Stimulated activated CD4-positive, alpha-beta T cell treated with anti-CD3 and anti-CD28 coated beads, Interleukin-1b, Interleukin-23, amount 100 ng/mL, for 1 hour (primary cell): ENCODE measurements at places on chromosomes 13 and 19.

GRCh38 chr13:81872581-81872980 is 1531.7 kb upstream of the SPRY2 start:
- DNase-seq = no peak

GRCh38 chr19:43618921-43619261 is 538 bp downstream of the ZNF428 start:
- no peak for DNase-seq

DNA sequence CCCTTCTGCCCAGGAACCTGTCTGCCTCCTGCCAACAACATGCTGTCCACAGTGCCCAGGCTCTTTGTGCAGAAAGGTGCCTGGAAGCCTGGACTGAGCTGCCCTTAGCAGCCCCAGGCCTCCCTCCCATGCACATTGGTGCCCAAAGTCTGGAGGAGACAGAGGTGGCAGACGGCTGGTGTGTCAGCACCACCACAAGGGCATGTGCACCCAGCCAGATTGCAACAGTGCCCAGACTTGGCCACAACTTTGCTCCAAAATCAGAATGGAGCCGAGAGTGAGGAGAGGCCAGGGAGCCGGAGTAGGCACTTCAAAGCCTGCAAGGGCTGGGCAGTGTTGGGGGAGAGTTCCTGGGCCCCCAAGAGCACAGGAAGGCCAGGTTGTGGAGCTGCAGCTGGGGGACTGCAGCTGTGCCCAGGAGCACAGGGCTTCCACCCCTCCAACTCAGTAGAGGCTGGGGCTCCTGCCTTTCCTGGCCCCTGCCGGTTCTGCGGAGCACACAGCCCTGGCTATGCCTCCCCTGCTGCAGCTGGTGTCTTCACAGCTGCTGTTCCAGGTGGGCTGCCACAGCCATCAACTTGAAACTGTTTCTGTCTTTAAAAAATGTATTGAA is 1255.8 kb downstream of the SLITRK5 start:
- no peak for DNase-seq

- no peak for DNase-seq
These were observed 338.1 kb downstream of the RFC3 start for GRCh38 chr13:34155931-34156607.

GRCh38 chr19:52227980-52228379 is 38.1 kb downstream of the PPP2R1A start:
- no peak for DNase-seq

DNA sequence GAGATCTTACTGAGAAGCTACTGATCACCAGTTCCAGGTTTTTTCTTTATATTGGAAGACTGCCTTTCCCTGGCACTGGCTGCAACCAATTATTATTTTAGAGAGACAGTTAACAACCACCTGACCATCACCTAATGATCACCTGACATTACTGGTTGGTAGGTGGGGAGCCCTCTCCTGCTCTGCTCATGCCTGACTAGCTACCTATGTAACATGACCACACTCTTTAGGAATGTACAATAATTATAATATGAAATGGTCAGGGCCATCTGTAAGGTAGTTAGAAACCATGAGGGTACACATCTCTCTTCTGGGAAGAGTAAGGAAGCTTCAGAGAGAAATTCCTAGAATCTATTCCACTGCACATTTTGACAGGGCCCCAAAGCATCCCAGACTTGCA is 59.0 kb upstream of the SCEL start:
- DNase-seq = no peak

GRCh38 chr13:63403733-63404132 is 1988.1 kb upstream of the PCDH20 start:
- no peak for DNase-seq

- no peak for DNase-seq
These were observed 525.0 kb upstream of the SLITRK6 start for GRCh38 chr13:86324191-86324590.

DNA sequence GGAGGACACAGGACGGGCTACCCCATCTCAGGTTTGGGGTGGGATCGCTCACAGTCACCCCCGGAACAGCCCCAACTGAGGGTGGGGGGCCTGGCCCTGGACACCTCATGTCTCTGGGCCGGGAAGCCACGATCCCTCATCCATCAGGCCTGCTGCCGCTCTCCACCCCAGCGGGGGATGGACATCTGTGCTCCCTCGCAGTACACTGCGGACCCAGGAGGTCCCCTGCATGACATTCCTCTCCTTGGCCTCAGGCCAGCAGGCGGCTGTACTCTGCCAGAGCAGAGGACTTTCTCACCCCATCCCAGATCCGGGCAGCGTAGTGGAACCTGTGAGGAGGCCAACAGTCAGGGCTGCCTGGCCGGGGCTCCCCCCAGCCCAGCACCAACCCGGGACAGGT is 15.5 kb downstream of the IRGC start:
- no peak for DNase-seq

- DNase-seq = no peak
These were observed 19.3 kb upstream of the FREM2 start for GRCh38 chr13:38667526-38668109.
